ENCODE measurements at places on chromosomes 1 and 21.

- DNase-seq = no peak
Measured at GRCh38 chr1:21205416-21205815, 28.7 kb upstream of the EIF4G3 start.

- no peak for DNase-seq
Measured at GRCh38 chr1:15931401-15931800, 44.5 kb downstream of the ZBTB17 start.

DNA sequence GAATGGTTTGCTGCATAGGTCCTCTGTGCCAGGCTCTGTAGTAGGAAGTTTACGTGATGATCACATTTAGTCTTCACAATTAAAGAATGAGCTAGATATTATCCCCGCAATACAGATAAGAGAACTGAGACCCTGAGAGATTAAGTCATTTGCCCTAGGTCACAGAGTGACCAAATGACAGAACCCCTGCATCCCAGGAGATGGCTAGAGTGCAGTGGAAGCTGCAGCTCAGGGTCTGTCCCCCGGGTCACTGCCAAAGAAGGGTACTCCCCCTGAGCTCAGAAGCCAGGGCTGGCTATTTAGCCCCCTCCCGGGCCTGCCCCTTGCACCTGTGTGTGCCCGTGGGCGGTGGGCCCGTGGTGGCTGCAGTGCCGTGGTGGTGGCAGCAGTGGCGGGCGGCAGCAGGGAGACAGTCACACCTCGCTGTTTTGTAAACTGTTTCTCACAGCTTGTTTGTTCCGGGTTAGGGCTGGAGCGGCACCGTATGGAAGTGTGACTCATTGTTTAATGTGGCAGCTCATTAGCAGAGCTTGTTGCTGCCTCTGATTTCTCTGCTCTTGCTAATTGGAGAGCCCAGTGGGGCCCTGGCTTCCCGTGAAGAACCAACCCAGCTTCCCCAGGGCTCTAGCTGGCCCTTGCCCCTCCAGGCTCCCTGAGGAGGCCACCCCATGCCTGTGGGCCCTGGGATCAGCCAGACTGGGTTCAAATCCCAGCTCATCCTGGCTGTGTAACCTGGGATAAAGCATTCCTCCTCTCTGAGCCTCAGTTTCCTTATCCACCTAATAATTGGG lies 19.3 kb upstream of the FOXO6 start:
- DNase-seq = no peak

DNA sequence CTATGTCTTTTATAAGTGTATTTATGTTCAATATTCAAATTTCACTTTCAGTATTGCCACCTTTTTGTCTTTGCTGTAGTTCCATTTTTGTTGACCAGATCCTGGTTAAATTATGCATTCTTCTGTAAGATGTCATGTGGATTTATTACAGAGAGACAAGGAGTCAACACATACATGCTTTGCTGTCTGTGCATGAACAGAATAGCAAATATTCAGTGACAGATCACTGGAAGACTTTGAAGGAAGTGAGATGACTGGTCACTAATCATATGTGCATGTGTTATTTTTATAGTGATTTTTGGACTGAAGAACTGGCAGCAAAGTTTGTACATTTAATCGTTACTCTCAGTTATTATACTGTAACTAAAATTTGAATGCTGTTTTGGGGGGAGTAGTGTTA lies 117.2 kb downstream of the PLPPR5 start:
- DNase-seq = no peak

- DNase-seq = peak; percentile 4
Measured at GRCh38 chr1:50704126-50704525, 255.9 kb downstream of the FAF1 start.

GRCh38 chr1:94349853-94350252 lies 68.3 kb upstream of the ABCD3 start:
- DNase-seq = no peak
